Activated CD4-positive, alpha-beta T cell treated with anti-CD3 and anti-CD28 coated beads, Interleukin-2, amount 50 U/mL, for 4 hours (primary cell): ENCODE measurements at places on chromosomes 2 and 18.

DNA sequence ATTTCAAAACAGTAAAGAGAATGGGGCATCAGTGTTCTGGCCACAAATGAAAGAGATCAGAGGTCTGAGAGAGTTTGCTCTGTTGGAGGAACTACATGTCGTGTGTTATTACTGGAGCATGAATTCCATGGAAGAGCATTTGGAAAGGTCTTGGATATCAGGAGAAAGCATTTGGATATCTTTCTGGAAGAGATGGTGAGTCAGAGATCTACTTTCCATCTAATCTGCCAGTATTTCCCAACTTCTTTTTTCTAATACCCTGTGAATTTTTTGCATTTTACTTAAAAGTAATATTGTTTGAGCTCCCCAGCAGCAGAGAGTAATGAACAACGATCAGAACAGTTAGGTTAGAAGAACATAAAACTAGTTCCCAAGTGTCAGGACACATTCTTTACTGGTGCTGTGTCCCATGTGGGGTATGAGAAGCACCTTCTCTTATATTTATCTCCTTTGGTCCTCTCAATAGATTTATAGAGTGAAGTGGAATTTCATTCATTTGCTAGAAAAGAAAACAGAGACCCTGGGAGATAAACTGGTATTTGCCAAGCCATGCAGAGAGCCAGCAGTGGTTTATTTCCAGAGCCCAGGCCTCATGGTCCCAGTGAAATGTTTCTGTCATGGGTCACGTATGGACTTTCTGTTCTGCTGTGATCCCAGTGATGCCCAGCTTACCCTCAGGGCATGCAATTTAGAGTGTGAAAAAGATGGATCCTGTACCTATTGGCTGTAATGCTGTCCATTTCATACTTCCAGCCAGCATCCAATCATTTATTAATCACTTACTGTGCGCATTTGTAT, 130.8 kb upstream of the NT5C1B start:
- no peak for DNase-seq

GRCh38 chr2:10659898-10660568, 29.7 kb downstream of the NOL10 start:
- DNase-seq: peak; percentile 31

GRCh38 chr2:30206461-30207430, 24.6 kb upstream of the LBH start:
- no peak for DNase-seq

DNA sequence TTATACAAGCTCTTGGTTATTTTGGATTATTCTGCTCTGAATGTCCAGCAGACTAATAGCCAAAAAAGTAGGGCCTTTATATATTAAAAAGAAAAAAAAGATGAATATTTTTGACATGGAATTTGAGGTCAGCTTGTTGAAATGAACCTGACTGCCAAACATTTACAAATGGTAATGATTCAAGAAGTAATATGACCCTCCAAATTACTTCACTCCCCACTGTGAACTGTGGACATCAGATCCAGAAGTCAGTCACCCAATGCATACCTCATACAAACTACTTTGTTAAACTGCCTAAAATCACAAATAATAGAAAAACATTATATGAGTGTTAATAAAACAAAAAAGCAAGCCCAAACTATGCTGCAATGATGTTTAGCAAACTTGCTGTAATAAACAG, 10.0 kb downstream of the EPG5 start:
- no peak for DNase-seq
